ENCODE measurements at places on chromosomes 6 and 20.

DNA sequence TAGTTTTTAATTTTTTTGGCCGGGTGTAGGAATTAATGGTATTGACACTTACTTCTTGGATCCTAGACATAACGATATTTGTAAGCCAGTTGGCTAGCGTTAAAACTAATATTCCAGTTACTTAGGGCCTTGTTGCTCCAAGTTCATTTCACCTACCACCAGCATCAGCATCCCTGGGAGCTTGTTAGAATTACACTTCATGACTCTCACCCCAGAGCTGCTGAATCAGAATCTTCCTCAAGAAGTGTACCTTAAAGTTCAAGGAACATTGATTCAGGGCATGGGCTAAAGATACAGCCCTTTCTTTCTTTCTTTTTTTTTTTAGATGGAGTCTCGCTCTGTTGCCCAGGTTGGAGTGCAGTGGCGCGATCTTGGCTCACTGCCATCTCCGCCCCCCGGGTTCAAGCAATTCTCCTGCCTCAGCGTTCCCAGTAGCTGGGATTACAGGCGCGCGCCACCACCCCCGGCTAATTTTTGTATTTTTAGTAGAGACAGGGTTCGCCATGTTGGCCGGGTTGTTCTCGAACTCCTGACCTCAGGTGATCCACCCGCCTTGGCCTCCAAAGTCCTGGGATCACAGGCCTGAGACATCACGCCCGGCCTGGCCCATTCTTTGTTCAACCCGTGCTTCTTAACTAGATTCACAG, 1.1 kb downstream of the SLX4IP start:
- no peak for DNase-seq

GRCh38 chr6:138115201-138115600, 8.0 kb upstream of the PERP start:
- no peak for DNase-seq

DNA sequence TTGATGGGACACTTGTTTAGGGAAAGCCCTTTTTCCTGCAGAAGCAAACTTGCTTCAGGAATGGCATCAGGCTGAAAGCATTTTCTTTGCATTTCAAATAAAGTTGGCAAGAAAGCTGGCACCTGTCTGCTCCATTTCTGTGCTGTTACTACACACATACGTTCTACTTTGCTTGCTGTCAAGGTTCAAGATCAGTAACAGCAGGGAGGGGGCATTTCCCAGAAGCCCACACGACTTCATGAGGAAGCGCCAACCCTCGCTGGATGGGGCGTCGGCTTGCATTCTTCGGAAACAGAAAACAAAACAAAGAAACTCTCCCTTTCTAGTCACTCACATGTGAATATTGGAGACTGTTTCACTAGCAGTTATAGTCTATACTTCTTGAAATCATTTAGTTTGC, 46.4 kb downstream of the AKAP12 start:
- DNase-seq, result no peak

GRCh38 chr6:159981071-159981402, 12.2 kb downstream of the IGF2R start:
- no peak for DNase-seq

- DNase-seq, result no peak
These were observed 799 bp upstream of the ME1 start for GRCh38 chr6:83431545-83432155.

DNA sequence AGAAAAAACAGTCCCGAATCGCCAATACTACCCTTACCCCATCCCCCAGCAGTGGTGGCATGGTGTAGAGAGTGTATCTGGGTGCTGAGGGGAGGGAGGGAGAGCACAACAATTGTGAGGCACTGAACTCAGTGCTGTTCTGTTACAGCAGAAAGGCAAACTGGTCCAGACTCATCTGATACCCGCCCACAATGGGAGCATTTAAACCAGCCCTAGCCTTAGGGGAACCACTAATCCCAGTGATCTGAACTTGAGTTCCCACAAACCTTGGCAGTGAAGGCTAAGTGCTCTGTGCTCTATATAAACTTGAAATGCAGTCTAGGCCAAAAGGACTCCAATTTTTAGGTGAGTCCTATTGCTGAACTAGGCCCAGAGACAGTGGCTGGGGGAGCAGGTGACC, 666.4 kb upstream of the PTCHD4 start:
- no peak for DNase-seq

DNA sequence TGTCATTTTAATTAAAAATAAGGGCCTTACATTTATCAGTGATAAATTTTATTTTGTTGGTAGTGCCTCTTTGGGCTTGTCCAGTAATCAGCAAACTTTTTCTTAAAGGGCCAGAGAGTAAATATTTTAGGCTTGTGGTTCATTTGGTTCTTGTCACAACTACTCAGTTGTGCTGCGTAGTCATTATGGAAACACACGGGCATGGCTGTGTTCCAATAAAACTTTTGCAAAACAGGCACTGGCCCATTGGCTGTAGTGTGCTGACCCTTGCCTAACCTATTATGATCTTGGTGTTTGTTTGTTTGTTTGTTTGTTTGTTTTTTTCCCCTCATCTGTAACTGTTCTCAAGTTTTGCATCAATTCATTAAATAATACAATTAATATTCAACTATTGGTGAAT, 19.4 kb downstream of the TBPL1 start:
- DNase-seq, result no peak

- no peak for DNase-seq
These were observed 34.3 kb downstream of the RGS17 start for GRCh38 chr6:153096792-153097191.

GRCh38 chr6:152727507-152727906, 23.1 kb upstream of the VIP start:
- DNase-seq, result no peak

DNA sequence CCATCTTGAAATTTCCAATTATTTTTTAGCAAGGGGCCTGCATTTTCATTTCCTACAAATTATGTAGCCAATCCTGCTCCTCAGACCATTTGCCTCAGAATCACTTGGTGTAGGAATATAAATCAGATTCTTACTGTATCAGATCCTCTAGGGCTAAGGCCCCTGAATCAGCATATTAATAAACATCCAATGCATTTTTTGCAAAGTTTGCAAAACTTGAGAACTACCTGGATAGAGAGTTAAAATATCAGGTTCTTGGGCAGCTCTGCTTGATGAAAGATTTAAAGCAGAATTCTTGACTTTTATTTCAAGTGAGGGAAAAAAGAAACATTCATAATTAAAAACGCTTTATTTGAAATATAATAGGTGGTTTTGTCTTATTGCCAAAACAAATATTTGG, 82.2 kb upstream of the MAN1A1 start:
- no peak for DNase-seq

- no peak for DNase-seq
These were observed 295.0 kb upstream of the PRDM1 start for GRCh38 chr6:105791179-105791578.

- no peak for DNase-seq
These were observed 30.4 kb downstream of the TCF21 start for GRCh38 chr6:133919362-133919761.

GRCh38 chr6:36102853-36103252, 27.5 kb upstream of the MAPK13 start:
- no peak for DNase-seq

GRCh38 chr6:117613920-117614560, 11.7 kb upstream of the GOPC start:
- DNase-seq, result no peak

- DNase-seq, result no peak
These were observed 144.8 kb upstream of the SUPT3H start for GRCh38 chr6:45522486-45522885.

DNA sequence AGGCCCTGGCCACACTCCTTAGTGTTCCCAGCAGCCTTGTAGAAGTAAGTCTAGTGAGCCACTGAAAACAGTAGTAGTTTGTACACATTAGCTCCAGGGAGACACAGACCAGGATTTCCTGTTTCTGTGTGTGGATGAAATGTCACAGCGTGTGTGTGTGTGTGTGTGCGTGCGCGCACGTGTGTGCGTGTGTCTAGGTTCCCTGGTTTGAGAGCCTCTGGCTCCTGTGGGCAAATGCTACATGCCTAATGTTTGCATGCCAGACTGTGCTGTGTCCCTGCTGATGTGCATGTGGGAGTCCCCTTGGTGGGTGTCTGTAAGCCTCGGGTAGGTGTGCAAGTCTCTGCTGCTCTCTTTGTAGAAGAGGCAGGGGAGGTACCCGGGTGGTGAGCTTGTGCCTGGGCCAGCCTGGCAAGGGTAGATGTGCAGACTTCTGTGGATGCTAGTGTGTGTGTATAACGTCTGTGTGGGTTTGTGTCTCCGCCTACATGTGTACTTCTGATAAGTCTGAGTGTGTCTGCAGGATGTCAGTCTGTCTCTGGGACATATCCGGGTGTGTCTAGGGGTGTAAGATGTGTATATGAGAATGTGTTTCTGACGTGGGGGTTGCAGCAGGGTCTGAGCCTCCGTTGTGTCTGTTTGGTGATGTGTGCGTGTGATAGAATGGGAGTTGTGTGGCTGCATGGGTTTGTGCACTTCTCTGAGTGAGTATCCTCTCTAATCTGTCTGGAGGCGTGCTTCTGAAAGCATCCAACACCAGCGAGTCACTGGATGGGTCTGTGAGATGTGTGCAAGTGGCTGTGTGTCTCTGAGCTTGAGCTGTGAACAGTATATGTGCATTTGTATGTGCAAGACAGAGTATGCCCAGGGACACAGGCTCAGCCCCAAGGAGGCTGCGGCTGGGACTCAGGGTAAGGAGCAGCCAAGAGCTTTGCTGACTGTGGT, 19.0 kb upstream of the TLDC2 start:
- no peak for DNase-seq

GRCh38 chr6:165725201-165725600, 62.2 kb upstream of the PDE10A start:
- DNase-seq, result no peak

- DNase-seq, result no peak
These were observed 69.2 kb downstream of the PLEKHG1 start for GRCh38 chr6:150668900-150669302.

DNA sequence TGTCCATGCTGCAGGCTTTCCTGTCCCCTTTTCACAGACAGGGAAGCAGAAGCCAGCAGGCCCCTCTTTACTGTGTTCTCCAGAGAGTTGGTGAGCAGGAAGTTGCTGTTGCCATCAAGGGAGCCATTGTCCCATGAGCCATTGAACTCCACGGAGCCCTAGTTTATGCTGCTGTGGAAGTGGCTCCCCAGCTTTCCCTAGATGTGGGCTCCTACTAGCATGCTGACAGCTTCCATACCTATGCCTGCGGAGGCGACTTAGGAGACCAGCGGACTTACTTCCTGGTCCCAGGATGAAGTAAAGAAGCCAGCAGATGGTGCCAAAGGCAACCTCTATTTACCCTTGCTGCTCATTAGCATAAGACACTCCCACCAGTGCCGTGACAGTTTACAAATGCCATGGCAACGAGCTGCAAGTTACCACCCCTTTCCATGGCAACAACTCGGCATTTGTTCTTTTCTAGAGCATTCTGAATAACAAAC, 30.8 kb upstream of the FKBP1A start:
- no peak for DNase-seq

- no peak for DNase-seq
These were observed 28.1 kb upstream of the GJA10 start for GRCh38 chr6:89866024-89866678.

DNA sequence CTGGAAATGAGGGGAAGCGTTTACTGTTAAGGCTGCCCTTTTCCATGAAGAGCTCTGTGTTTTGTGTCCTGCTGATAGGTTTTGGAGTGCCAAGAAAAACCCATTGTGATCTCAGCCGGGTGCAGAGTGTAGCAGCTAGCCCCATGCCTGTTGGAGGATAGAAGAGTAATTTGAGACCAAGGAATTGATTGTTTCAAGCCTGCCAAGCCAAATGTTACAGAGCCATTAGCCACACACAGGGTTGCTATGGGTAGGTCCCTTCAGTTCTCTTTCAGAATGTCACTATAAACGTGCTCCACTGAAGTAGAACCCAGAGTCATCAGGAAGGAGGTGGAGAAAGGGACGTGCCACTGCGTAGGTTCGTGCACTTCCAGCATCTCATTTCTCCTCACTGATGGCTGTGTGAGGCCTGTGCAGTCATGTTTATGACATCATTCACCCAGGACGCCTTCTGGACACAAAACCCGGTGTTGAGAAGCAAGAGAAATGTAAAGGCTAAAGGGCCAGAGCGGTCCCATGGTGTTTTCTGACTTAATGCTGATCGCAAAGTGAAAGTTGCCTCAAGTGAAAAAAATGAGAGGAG, 6.6 kb downstream of the GMPR start:
- no peak for DNase-seq

DNA sequence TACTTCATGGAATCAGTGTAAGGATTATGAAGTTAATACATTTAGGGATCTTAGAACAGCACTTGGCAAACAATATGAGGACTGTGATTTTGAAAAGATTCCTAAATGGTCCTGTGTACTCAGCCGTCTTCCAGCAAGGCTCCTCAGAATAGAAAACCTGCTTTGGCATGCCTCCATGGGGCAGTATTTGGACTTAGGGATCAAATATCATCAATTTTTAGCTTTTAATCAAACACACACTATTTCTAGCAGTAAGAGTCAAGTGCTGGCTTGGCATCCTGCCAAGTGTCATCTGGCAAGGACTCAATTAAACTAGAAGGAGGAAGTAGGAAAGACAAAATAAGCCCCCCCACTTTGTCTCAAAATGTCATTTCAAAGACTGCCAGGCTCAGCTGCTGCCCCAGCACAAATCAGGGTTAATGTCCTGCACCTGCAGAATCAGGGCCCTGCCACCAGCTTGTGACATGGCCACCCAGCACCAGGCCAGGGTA, 40.8 kb downstream of the IYD start:
- no peak for DNase-seq

GRCh38 chr6:39068391-39068790, 19.8 kb downstream of the GLP1R start:
- no peak for DNase-seq

DNA sequence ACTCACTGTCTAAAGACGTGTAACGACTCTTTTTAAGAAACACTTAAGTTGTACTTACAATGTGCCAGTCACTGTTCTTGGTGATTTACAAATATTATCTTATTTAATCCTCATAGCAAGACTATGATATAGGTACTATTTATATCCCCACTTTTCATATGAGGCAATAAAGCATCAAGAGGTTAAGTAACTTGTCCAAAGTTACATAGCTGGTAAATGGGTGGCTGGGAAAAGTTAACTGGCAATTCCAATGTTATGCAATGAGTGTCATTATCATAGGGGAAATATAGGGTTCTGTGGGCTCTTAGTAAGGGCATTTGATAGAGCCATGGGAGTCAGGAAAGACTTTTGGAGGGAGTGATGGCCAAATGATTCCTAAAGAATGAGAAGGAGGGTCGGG, 21.4 kb upstream of the RIPOR2 start:
- DNase-seq, result no peak
